T-helper 2 cell (primary cell): ENCODE measurements at places on chromosomes 12 and 14.

GRCh38 chr14:95380350-95381042 is 60.8 kb upstream of the CLMN start:
- DNase-seq: no peak

GRCh38 chr12:80100591-80100990 is 1.3 kb downstream of the OTOGL start:
- no peak for DNase-seq

DNA sequence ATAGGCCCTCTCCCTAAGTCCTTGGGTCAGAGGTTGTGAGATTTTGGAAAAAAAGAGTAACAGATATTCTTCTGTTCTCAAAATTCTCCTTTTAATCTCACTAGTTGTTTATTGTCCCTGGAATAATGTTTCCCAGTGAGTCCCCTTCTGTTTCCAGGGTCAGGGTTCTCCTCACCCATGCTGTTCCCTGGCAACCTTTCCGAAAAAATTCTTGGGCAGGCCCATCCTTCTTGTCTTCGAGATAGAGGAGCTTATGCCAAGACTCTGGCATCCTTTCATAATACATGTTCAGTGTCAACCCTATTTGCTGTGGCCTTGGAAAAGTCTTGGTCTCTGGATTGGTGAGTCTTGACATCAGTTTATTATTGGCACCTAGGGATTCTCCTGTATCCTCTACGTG is 212.4 kb upstream of the FAR2 start:
- no peak for DNase-seq

DNA sequence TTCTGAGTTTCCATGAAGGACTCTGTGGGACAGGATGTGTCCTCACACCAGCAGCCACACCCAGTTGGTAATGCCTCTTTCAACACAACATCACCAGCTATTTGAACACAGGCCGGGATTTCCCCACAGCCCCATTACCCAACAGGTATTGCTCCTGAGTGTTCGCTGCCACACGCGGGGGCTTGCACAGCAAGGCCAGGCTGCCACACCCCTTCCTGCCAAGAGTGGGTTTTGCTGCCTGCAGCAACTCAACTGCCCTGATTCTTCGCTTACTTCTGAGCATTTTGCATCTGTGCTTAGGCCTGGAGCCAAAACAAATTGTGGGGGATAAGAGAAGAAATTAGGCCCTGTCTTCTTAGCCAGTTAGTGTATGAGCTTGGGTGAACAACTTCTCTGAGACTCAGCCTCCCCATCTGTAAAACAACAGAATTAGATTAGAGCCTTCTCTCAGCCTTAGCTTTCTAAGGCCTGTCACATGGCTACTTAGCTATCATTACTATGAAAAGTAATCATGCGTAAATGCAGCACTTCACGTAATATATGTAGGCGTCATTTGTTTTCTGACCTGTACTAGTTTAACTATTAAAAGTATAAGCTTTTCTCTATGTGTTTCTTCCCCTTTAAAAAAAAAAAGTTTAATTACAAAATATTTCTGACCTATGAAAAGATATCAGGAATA is 20.0 kb downstream of the CKAP4 start:
- peak; percentile 58 for DNase-seq

- DNase-seq: no peak
Measured at GRCh38 chr14:71203306-71203705, 296.0 kb downstream of the PCNX1 start.

GRCh38 chr12:22626406-22626805 is 1.4 kb downstream of the ETNK1 start:
- peak; percentile 69 for DNase-seq

GRCh38 chr12:122874081-122874480 is 21.8 kb downstream of the VPS37B start:
- no peak for DNase-seq

GRCh38 chr12:48017496-48017895 is 13.2 kb upstream of the COL2A1 start:
- no peak for DNase-seq

DNA sequence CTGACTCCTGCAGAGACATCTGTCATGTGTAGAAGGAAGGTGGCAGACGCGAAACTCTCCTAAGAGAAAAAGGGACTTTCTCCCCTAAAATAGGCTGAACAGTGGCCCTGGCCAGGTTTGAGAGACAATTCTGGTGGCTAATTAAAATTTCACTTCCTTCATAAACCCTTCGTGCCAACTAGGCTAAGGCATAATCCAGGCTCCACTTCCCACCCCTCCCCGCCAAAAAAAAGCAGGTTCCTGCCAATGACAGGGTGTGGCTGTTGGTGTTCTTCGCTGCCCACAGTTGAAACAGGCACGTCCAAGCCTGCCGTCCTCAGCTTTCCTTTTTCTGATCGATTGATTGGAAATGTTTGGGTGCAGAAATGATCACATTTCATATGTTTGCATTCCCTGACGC is 144.6 kb downstream of the GCH1 start:
- DNase-seq: no peak

GRCh38 chr12:26751179-26751578 is 81.8 kb downstream of the ITPR2 start:
- no peak for DNase-seq

DNA sequence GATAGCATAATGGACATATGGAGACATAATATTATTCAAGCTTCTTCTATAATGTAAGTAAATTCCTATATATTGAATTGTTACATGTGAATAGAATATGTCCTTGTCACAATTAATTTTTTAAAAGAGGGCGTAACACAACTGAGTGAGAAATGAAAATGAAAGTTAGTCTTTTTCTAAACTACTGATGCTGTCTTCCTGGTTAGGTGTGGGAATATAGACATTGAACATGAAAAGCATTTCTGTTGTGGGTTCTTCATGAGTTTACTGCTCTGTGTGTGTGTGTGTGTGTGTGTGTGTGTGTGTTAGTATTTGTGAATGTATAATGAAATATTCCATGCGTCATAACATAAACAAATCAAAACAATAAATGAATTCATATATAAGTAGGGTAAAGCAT is 40.5 kb upstream of the RTL1 start:
- DNase-seq: no peak

- no peak for DNase-seq
Measured at GRCh38 chr14:103483600-103483999, 39.0 kb downstream of the CKB start.

- DNase-seq: no peak
Measured at GRCh38 chr14:68036202-68036601, 216.6 kb downstream of the RAD51B start.

DNA sequence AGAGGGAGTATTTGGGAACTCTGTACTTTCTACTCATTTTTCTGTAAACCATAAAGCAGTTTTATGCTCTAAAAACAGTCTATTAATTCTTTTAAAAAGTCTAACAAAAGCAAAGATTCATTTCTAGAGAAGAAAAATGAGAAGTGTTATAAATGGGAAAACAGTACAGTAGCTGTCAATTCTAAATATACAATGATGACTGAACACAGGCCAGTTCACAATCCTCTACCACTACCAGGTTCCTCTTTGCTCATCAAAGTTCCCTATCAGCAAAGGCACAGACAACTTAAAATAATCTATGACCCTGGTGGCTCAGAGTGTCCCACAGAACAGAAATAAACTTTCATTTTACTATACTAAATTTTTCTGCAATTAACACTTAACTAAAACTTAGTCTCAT is 12.5 kb downstream of the NAA25 start:
- no peak for DNase-seq

GRCh38 chr14:68772761-68773381 is 20.0 kb downstream of the ZFP36L1 start:
- peak; percentile 46 for DNase-seq

GRCh38 chr12:40825156-40825555 is 132.9 kb downstream of the CNTN1 start:
- DNase-seq: no peak
